BJ (cell line): ENCODE measurements at places on chromosomes 3 and 15.

- DNase-seq, result no peak
Measured at GRCh38 chr3:33395900-33396299, 44.3 kb downstream of the UBP1 start.

GRCh38 chr3:71565316-71565715 lies 18.2 kb downstream of the FOXP1 start:
- no peak for DNase-seq

- DNase-seq, result no peak
Measured at GRCh38 chr15:58240191-58240932, 102.2 kb downstream of the AQP9 start.

GRCh38 chr3:141255137-141255845 lies 23.7 kb downstream of the PXYLP1 start:
- DNase-seq, result no peak

GRCh38 chr3:12856626-12857025 lies 15.3 kb upstream of the RPL32 start:
- DNase-seq, result no peak

GRCh38 chr15:35078221-35078915 lies 6.7 kb downstream of the NANOGP8 start:
- DNase-seq, result no peak

GRCh38 chr3:56917361-56918110 lies 115.8 kb upstream of the ARHGEF3 start:
- DNase-seq, result no peak

DNA sequence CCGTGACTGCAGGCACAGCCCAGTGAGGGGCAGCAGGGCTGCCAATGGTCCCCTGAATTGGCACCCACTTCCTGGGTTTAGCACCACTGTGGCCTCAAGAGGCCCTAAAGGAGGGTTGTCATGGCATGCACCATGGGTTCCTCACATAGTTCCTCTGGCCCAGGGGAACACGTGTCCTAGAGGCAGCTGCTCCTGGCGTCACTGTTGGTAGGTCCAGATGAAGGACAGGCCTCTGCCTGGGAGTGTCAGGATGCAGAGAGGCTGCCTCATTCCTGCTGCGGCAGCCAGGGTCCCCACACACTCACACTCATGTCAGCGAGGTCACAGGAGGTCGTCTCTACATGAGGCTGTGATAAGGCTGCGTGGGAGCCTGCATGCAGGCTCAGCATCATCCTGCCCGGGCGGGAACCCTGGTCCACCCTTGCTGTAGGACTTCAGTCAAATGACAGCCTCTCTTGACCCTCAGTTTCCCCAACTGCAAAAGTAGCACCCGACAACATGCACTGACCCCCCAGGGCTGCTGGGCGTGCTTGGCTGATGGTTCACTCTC lies 26.1 kb upstream of the SFMBT1 start:
- DNase-seq, result no peak

DNA sequence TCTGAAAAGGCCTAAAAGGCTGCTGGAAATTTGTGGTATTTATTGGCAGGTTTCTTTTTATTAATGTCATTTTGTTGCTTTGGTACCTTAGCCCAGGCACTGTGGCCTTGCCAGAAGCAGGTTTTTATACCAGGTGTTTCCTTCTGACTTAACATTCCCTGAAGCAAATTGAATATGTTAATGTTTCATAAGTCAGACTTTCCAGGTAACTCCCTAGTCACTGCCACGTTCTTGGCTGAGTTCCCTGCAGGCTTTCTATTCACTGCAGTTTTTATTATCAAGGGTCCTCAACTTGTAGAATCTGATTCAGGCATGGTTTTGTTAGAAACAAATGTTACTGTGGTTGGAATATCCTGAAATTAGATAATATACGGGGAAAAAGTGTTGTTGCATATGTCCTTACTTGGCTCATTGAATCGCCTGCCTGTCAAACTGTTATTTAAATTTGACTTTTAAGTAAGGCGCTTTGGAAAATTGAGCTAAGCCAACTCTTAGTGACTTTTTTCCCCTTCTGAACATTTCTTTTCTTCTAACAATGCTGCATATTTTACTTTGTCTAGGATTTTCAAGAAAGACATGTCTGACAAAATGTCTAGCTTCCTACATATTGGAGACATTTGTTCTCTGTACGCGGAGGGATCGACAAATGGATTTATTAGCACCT lies 22.9 kb downstream of the ITPR1 start:
- DNase-seq, result no peak

GRCh38 chr15:63987796-63988378 lies 58.4 kb downstream of the DAPK2 start:
- no peak for DNase-seq

DNA sequence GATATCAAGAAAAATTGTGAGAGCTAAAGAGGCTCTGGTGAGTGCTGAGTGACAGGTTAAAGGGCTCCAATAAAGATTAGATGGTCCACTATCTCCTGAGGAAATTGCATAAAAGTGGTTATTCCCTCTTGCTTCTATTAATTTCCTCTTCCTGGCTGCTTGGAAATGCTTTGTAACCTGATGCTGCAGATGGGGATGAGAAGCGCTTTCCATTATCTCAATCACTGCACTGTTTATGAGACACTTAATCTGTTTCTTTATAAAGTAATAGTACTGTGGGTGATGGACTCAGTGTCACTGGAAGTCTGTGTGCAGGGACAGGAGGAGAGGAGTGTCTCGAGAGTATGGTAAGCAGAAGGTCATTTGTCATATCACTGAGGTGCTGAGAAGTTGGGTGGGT lies 305.3 kb downstream of the EPHB1 start:
- no peak for DNase-seq

DNA sequence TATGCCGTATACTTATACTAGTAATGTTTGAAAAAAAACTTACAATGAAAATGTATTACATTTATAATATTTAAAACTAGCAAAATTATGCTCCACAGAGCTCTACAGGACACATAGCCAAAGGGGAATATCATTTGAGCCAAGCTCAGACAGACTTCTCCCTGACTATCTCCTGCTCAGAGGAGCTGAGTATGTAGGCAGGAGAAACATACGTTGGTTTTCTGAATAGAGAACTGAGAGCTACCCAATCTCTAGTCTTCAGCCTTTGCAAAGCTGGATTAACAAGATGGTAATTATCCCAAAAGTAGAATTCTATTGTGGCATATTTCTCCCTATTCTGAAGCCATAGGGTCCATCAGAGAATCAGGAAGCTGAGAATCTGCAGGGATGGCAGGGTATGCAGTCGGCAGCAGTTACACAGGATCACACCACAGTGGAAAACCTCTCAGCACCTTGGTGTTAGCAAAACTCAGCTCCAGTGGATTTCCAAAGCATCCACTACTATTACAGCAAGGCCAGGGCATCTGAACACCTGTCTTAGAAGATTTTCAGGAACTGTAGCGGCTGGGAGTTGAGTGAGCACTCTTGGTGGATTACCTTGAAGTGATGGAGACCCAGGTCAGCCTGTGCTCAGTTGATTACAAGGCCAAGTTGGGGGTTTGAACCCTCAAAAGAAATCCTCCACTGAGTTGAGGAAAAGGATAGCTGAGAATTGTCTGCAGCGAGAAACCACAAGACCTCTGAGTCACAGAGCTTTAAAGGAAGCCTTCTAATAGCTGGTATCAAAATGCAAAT lies 30.1 kb downstream of the GPR15 start:
- no peak for DNase-seq

DNA sequence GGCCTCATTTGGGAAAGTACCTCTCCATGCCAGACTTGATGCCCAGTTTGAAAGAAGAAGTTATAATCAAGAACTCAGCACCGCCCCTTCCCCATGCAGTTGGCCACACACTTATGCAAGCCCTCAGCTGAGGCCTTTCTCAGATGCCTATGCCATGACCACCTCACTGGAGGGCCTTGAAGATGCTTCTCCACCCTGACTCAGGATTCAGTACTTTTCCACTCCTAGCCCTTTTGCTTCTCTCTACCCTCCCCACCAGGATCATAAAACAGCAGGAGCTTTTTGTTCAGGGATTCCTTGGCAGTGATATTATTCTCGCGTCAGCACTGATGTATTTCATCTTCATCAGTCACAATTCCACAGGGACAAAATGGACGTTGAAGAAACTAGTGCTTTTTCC lies 313.5 kb downstream of the PYDC2 start:
- DNase-seq, result peak; percentile 27
